Chondrocyte (in vitro differentiated cells): ENCODE measurements at places on chromosomes 12 and 14. TPM values are rescaled to one million over a fixed set of nuclear protein-coding genes. Genes with fewer than 3 reads are reported as not detected.

The ACIN1 gene
- total RNA-seq = 129 to 169 TPM (median 137 TPM) in 3 replicates

The ABCC9 gene
- total RNA-seq = 0.15 to 2.7 TPM (median 1.8 TPM) in 3 replicates

The CD163L1 gene
- 1.0 to 5.2 TPM (median 3.8 TPM) in 3 replicates for total RNA-seq

The C3AR1 gene
- 0.27 to 0.59 TPM in 2 of 3 replicates, not detected in the other for total RNA-seq

DNA sequence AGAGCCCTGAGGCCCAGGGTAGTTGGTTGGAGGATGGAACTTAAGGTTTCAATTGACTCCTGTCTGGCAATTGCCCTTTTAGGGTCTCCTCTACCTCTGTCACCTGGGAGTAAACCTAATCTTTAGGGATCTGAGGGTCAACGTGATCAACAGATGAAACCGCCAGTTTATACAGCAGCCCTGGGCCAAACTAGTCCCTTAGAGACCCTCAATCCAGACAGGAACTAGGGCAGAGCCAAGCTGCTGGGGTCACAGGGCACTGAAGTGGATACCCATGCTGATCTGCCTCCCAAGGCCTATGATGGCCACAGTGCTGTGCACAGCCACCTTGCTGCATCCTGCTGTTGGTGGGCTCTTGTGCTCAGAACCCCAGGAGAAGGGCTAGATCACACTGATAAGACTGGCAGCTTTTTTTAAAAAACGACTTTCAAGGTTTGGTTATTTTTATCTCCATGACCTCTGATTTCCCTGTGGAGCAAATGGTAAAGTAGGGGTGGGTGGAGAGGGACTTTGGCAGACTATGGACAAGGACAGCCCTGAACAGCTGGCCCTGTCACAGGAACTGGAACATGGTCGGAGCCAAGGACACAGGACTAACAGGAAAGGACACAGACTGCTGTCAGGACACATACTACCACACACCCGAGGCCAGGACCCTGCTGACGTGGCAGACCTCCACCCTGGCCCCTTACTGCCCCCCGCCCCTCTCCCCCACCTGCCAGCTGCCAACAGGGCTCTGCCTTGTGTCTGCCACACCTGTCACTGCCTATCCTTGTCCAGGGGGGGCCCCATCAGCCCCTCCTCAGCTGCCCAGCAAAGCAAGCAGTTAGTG lies 474 bp downstream of the FITM1 start:
- no peaks in the 10 kb centered on the region for H3K36me3 ChIP-seq
- H3K4me3 ChIP-seq = no peak overlapping the region
- DNase-seq = no peak
- no peak overlapping the region for H3K27ac ChIP-seq
- no peaks in the 10 kb centered on the region for H3K27me3 ChIP-seq

- H3K4me3 ChIP-seq = no peak overlapping the region
- no peak for DNase-seq
- no peaks in the 10 kb centered on the region for H3K36me3 ChIP-seq
- H3K27ac ChIP-seq = no peak overlapping the region
Measured at GRCh38 chr12:90151491-90152015, 442.9 kb upstream of the ATP2B1 start.

GRCh38 chr14:101889898-101890297 lies 74.5 kb upstream of the DYNC1H1 start:
- no peaks in the 10 kb centered on the region for H3K4me1 ChIP-seq
- no peaks in the 10 kb centered on the region for H3K27me3 ChIP-seq
- H3K36me3 ChIP-seq = peaks cover 18% of the 10 kb centered on the region
- DNase-seq = no peak

DNA sequence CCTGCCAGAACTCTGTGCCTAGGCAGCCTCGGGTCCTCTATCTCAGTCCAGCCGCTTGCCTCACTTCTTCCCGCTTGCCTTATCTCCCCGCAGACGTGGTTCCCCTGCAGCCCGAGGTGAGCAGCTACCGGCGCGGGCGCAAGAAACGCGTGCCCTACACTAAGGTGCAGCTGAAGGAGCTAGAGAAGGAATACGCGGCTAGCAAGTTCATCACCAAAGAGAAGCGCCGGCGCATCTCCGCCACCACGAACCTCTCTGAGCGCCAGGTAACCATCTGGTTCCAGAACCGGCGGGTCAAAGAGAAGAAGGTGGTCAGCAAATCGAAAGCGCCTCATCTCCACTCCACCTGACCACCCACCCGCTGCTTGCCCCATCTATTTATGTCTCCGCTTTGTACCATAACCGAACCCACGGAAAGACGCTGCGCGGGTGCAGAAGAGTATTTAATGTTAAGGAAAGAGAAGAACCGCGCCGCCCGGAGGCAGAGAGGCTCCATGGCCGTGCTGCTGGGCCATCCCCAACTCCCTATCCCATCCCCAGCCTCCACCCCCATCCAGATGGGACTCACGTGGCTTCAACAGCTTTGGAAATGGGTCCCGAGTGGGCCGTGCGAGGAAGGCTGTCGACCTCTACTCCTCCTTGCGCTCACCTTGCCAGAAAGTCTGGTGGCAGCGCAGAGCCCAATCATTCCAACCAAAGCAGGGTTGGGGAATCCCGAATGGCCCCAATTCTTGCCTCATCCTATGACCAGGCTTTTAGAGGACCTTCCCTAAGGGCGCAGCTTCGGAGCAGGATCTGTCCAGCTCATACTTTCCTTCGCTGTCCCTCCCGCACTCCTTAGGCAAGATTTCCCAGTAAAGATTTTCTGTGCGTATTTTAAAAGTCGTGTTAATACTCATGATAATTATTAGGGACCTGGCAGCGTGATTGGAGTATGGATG lies 6.5 kb downstream of the HOXC13 start:
- H3K27ac ChIP-seq = no peak overlapping the region
- H3K36me3 ChIP-seq = no peaks in the 10 kb centered on the region
- DNase-seq = no peak
- peaks cover 89% of the 10 kb centered on the region for H3K27me3 ChIP-seq

GRCh38 chr12:63129927-63130326 lies 21.1 kb downstream of the AVPR1A start:
- no peak overlapping the region for H3K4me3 ChIP-seq
- DNase-seq = no peak
- H3K36me3 ChIP-seq = no peaks in the 10 kb centered on the region

GRCh38 chr12:89731614-89732013 lies 23.0 kb upstream of the ATP2B1 start:
- peaks cover 29% of the 10 kb centered on the region for H3K4me1 ChIP-seq
- no peak overlapping the region for H3K4me3 ChIP-seq
- no peaks in the 10 kb centered on the region for H3K27me3 ChIP-seq
- H3K27ac ChIP-seq = peak overlapping the region; percentile 52
- no peak for DNase-seq

- H3K36me3 ChIP-seq = no peaks in the 10 kb centered on the region
- H3K4me1 ChIP-seq = peaks cover 80% of the 10 kb centered on the region
- DNase-seq = peak; percentile 88
Measured at GRCh38 chr12:47819138-47819895, 386 bp downstream of the HDAC7 start.

- no peak overlapping the region for H3K27ac ChIP-seq
- no peaks in the 10 kb centered on the region for H3K36me3 ChIP-seq
- H3K4me3 ChIP-seq = no peak overlapping the region
- no peaks in the 10 kb centered on the region for H3K4me1 ChIP-seq
Measured at GRCh38 chr14:78875049-78875448, 704.9 kb downstream of the NRXN3 start.

DNA sequence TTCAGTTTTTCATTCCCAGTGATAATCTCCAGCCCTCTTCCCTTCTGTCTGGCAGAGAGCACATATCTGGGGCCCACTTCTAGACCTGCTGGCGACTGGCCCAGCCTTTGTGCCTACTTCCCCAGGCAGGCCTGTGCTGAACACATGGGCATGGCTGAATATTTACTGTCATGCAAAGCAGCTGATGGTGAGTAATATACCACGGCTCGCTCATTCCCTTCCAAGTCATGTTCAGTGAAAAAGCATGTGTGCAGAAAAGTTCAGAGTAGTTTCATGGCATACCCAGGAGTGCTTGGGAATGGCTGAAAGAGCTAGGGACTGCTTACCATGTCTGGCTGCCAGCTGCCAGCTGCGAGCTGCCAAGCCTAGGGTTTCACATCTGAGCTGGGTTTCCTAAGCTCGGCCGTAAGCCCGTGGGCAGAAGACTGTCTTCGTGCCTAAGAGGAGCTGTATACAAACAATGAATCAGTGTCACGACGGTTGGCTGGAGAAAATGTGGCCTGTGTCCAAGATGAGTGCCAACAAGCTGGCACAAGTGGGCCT lies 179.9 kb upstream of the PELI2 start:
- no peaks in the 10 kb centered on the region for H3K27me3 ChIP-seq
- no peak overlapping the region for H3K27ac ChIP-seq
- H3K4me3 ChIP-seq = no peak overlapping the region
- no peaks in the 10 kb centered on the region for H3K36me3 ChIP-seq
- H3K4me1 ChIP-seq = peaks cover 10% of the 10 kb centered on the region

GRCh38 chr12:84691266-84691665 lies 221.3 kb downstream of the SLC6A15 start:
- DNase-seq = no peak
- H3K27ac ChIP-seq = no peak overlapping the region

- H3K27me3 ChIP-seq = no peaks in the 10 kb centered on the region
- peaks cover 14% of the 10 kb centered on the region for H3K4me1 ChIP-seq
- no peak for DNase-seq
- H3K4me3 ChIP-seq = no peak overlapping the region
- no peak overlapping the region for H3K27ac ChIP-seq
Measured at GRCh38 chr14:102630881-102631280, 38.4 kb downstream of the RCOR1 start.

DNA sequence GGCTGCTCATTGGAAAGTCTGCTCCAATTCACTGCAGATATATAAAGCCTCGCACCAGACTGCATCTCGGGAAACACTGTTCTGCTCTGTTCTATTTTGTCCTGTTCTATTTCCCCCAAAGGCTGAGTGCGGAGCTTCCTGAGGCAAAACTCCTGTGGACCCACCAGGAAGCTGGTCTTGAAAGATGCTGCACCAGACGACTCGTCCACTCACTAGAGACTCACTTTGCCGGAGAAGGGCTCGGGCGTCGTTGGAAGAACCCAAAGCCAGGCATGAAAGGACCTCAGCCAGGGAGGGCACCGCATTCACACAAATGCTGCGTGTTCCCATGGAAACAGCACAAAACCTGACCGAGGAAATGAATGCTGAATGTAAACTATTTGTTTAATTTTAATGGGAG lies 331.2 kb upstream of the SFSWAP start:
- H3K4me1 ChIP-seq = no peaks in the 10 kb centered on the region
- H3K27ac ChIP-seq = no peak overlapping the region
- peaks cover 33% of the 10 kb centered on the region for H3K27me3 ChIP-seq
- no peaks in the 10 kb centered on the region for H3K36me3 ChIP-seq
- no peak for DNase-seq
- H3K4me3 ChIP-seq = no peak overlapping the region

DNA sequence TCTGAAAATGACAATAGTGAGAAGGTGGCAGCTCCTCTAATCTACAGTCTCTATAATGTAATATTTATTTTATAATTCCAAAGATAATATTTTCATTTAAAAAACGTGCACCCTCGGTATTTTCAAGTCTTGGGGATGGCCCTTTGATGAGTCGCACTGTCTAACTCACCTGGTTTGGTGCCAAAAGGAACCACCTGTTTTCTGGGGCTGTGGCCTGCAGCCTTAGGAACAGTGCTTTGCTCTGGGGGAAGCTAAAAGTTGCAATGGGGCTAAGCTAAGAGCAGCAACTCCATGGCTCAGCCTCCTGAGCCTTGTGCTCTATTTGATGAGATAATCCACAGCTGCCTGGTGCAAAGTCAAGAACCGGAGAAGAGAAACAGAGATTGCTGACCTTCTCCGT lies 6.4 kb upstream of the ENDOU start:
- H3K4me3 ChIP-seq = no peak overlapping the region
- H3K27me3 ChIP-seq = peaks cover 2% of the 10 kb centered on the region
- peaks cover 24% of the 10 kb centered on the region for H3K4me1 ChIP-seq
- no peak overlapping the region for H3K27ac ChIP-seq

DNA sequence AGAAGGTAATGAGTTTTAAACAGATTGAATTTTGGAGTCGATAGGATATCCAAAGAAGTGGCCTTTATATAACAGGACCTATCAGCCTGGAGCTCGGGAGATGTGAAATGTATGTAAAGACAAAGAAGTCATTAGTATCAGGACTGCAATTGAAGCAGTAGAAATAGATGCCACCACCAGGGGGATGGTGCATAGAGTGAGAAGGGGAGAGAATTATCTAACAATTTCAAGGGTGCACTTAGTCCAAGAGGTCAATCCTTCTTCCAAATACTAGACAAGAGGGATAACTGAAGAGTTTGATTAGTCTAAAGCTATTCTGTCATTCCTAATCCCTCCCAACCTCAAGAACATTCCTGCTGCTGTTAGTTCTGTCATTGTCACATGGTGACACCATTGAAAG lies 127.8 kb downstream of the CFAP54 start:
- no peaks in the 10 kb centered on the region for H3K36me3 ChIP-seq
- no peak overlapping the region for H3K4me3 ChIP-seq
- peaks cover 7% of the 10 kb centered on the region for H3K27me3 ChIP-seq
- no peak for DNase-seq

DNA sequence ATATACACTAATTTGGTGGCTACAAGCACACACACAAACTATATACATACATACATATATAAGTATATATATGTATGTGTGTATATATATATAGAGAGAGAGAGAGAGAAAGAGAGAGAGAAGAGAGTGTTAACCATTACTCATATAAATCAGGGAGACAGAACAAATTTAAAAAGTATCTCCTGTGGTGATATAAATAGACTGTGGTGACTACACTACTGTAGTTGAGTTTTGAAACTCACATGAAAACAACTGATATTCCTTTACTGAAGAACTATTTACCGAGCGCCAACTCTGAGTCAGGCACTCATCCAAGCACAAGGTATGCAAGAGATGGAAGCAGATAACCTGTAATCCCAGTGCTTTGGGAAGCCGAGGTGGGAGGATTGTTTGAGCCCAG lies 67.3 kb upstream of the ANO6 start:
- H3K36me3 ChIP-seq = peaks cover 9% of the 10 kb centered on the region
- H3K4me3 ChIP-seq = no peak overlapping the region
- H3K27me3 ChIP-seq = peaks cover 28% of the 10 kb centered on the region
- H3K4me1 ChIP-seq = no peaks in the 10 kb centered on the region

DNA sequence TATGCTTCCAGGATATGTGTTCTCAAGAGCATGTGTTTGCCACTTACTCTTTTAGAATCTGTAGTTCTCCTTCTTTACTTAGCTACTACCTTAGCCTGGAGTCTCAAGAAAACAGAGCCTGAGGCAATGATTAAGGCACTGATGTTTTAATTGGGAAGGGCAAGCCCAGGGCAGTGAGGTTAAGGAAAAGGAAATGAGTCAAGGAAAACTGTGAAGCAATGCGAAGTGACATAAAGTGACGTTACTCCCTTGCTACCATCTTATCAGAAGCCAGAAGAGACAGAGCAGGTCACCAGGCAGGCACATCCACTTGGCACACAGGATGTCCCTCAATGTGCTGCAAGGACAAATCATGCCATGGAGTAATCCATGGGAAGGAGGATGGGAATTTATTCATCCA lies 11.3 kb upstream of the EML5 start:
- H3K27me3 ChIP-seq = peaks cover 12% of the 10 kb centered on the region
- no peak overlapping the region for H3K27ac ChIP-seq
- H3K4me3 ChIP-seq = no peak overlapping the region
- H3K36me3 ChIP-seq = no peaks in the 10 kb centered on the region
- no peaks in the 10 kb centered on the region for H3K4me1 ChIP-seq

DNA sequence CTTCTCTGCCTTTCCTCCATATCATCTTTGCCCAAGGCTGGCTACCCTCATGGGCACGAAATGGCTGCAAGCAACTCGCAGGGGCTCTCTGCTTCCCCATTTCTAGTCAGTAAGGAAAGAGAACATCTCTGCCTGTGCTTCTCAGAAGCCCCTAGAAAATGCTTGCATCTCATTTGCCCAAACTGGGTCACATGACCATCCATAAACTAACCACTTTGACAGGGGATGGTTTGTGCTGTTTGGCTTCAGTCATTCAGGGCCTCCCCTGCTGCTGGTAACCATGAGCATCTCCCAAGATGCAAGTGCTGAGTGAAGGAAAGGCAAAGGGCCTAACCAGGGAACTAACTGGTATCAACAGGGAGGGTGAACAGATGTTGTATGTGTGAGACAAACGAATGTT lies 91.1 kb downstream of the CCDC60 start:
- H3K36me3 ChIP-seq = no peaks in the 10 kb centered on the region
- no peak overlapping the region for H3K4me3 ChIP-seq
- DNase-seq = no peak
- H3K27ac ChIP-seq = no peak overlapping the region
- H3K4me1 ChIP-seq = no peaks in the 10 kb centered on the region
